ENCODE measurements at places on chromosomes 3 and 15.

DNA sequence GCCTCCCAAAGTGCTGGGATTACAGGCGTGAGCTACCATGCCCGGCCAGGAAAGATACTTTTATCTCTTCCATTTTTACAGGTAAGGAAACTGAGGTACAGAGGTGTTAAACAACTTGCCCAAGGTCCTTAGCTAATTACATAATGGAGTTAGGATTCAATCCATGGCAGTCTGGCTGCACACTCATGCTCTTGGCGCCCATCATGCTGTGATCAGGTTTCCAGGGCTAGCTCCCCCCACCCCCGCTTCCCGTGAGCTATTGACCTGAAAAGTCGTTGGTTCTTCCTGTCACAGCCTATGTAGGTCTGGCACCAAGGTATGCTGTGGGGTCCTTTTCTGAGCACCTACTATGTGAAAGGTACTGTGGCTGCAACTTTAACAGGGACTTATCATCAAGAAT, 55.9 kb upstream of the LARS2 start:
- DNase-seq, result no peak

DNA sequence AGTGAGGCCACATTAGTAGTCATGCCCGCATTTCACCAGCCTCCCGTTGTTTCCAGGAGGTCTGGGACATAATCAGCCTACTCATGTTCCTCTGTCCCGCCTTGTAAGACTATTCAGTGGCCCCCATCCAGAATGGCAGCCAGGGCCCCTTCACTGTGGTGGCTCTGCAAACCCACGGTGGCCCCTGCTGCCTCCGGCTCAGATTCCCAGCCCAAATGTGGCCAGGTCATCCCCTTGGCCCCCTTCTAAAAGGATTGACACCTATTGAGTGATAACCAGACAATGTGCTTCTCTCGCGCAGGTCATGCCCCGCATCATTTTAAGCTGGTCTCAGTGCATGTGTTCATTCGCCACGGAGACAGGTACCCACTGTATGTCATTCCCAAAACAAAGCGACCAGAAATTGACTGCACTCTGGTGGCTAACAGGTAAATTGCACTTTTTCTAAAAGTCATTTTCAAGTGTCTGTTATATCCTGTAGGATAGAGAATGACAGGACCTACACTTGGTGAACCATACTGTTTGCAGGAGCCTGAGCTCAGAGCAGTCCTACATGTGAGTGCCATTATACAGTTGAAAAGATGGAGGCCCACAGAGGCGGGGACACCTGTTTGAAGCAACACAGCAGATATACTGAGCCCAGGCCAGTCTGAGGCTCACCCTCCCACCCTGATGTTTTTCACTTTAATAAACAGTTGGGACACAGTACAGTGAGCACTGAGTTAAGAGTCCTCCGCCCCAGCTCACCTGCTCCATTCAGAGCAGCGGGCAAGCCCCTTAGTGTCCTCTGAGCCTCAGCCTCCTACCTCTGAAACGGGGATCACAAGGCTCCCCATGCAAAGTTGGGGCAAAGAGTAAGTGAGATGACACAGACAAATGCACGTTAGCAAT, 47.7 kb downstream of the PXYLP1 start:
- peak; percentile 22 for DNase-seq

- DNase-seq, result no peak
These were observed 32.4 kb upstream of the SMAD3 start for GRCh38 chr15:67033012-67033411.

DNA sequence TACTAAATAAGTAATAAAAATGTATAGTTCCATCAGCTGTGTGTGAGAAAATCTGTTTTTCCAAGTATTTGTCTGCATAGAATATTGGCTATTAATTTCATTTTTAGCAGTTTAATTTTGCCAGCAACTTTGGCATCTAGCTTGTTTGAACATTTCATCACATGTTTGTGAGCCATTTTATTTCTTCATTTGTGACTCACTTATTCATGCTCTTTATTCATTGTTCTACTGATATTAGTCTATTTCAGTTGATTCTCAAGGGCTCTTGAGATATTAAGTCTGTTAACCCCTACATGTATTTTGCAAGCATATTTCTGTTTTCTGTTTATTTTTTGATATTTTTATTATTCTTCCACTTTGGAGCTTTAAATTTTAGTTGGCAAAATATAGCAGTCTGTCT, 74.0 kb upstream of the PHLDB2 start:
- no peak for DNase-seq

GRCh38 chr3:182739619-182740018, 53.7 kb upstream of the ATP11B start:
- no peak for DNase-seq

- no peak for DNase-seq
These were observed 72.9 kb upstream of the ATP2C1 start for GRCh38 chr3:130820976-130821375.

DNA sequence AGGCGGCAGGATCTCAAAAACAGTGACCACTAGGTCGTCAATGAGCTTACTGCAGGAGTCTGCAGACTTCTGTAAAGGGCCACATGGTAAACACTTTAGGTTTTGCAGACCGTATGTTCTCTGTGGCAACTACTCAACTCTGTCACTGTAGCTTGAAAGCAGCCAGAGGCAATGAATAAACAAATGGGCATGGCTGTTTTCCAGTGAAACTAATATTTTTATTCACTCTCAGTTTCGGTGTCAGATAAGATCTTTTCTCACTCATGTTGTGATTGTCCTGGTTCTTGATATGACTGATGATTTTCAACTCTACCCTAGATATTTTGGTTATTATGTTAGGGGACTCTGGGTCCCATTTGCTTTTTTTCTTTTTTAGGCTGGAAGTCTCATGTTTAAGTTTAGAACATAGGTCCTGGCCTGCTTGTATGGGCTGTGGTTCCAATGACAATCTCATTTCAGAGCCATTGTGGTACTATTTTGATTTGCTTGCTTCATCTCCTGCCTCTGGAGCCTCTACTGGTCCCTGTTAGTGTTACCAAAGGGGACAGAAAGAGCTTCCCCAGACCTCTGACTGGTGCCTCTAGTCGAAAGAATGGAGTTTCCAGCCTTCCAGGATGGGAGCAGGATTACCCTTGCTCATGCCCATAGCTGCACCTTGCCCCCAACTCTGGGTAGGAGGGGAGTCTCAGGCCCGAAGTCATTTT, 222.0 kb downstream of the STT3B start:
- DNase-seq, result no peak

GRCh38 chr3:112948346-112948838, 26.5 kb downstream of the CD200R1 start:
- DNase-seq, result no peak

DNA sequence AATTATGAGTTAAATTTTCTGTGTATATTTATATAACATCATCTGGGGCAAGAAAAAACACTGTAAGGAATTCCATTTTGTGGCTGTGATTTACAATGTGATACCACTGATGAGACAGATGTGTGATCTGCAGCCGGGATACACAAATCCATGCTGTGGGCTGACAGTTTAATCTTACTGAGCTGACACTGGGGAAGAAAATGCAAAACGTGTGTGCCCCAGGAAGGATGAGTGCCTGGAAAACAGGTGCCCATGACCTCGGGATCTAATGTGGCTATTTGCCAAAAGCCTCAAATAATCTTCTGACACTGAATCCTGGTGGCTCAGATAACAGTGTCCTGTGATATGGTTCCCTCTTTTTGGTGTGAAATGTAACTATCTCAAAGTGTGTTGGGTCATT, 10.5 kb downstream of the MYRIP start:
- DNase-seq, result no peak

GRCh38 chr3:116835658-116836057, 126.1 kb downstream of the TUSC7 start:
- DNase-seq, result no peak

Data from femur (tissue), 1 donor.